ENCODE measurements at places on chromosomes 1 and 21.

- DNase-seq = peak; percentile 39
These were observed 5.2 kb downstream of the FOXD3 start for GRCh38 chr1:63327417-63328054.

GRCh38 chr1:46510341-46510997 lies 20.8 kb downstream of the DMBX1 start:
- no peak for DNase-seq

DNA sequence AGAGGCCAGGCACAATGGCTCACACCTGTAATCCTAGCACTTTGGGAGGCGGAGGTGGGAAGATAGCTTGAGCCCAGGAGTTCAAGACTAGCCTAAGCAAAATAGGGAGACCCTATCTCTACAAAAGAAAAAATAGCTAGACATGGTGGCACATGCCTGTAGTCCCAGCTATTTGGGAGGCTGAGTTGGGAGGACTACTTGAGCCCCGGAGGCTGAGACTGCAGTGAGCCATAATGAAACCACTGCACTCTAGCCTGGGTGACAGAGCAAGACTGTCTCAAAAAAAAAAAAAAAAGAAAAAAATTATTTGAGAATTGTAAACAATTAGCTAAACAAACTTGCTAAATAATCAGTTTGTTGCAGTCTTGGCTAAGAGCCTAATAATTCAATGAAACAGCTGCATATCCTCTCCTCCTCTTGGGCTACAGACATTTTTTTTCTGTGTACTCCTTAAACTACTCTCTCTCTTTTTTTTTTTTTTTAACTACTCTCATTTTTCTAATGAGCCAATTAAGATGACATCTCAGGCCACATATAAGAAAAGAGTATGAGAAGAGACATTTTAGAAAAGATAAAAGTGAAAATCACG lies 10.5 kb upstream of the DNAJB4 start:
- DNase-seq = no peak

DNA sequence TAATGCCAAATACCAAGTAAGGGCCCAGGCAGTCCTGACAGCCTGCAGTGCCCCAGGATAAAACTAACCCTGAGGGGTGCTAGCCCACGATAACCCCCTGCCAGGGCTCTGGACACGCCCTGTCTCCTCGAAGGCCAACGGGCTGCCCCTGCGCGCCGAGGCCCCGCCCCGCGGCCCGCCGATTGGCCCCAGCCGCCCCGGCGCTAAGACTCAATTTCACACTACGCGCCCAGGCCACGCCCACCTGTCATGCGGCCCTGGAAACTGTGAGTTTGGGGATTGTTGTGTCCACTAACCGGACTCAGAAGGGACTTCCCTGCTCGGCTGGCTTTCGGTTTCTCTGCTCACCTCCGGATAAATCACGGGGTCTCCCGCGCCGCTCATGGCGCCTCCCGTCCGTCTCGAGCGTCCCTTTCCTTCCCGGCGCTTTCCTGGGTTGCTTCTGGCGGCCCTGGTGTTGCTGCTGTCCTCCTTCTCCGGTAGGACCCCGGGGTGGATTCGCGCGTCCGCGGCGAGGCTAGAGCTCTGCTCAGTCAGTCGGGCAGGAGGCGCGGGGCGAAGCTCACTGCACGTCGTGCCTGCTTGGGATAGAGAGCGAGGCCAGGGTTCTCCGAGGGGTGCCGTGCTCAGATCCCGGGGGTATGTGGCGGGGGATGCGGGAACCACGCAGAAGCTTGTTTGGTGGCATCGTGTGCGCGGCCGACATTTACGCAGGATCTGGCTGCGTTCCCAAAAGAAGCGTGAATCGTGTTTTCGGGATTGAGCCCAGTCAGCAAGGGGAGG lies at the start of gene CR1L:
Gene CR1L (plus strand): TSS at position 282 of the 783 bp plus-strand sequence. CDS start 101 bp downstream, at position 383.
- peak; percentile 88 for DNase-seq

- DNase-seq = no peak
These were observed 49.7 kb upstream of the IFI44L start for GRCh38 chr1:78570539-78570938.

DNA sequence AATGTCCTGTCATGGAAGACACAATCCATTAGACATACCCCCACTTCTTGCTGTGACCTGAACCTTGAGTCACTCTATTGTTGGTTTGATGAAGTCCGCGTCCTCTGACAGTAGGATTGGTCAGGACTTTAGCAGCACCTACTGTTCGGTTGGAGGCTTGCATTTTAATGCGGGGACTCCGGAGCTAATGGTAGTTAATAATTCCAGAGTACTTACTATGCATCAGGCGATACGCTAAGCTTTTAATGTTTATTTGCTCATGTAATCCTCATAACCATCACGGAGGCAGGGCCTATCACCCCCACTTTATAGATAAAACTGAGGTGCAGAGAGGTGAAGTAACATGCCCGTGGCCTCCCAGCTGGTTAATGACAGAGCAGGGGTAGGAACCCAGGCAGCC lies 7.9 kb upstream of the ELF3 start:
- no peak for DNase-seq

DNA sequence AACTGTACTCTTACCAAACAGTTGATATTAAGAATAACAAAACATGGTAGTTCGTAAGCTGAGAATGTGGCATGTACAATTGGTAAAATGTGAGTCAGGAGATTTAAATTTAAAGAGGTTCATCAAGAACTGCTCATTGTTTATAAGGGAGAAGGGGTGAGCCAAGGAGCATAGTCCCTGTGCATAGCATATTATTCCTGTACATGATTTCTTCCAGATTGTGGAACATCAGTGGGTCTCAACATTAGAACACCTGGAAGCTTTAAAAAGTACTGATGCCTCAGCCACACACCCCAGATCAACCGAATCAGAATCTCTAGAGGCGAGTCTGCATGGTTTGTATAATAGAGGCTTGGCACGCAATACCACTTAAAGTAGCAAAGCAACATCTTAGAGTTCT lies 56.1 kb downstream of the KCTD3 start:
- DNase-seq = no peak

GRCh38 chr1:33361532-33362235 lies 40.8 kb upstream of the A3GALT2 start:
- DNase-seq = no peak

Measured in NCI-H2081 (cell line).